SJCRH30 (cell line): ENCODE measurements at places on chromosomes 12 and 14. TPM values are rescaled to one million over a fixed set of nuclear protein-coding genes. Genes with fewer than 3 reads are reported as not detected.

DDIT3 gene
- total RNA-seq = 68.0 and 91.1 TPM in 2 replicates

LRFN5 gene
- total RNA-seq = 11.1 and 13.0 TPM in 2 replicates

PLEK2 gene
- total RNA-seq = not detected in 2 replicates

RNASE7 gene
- not detected in 2 replicates for total RNA-seq

FAM181A gene
- not detected in 2 replicates for total RNA-seq

TSHR gene
- total RNA-seq = 0.30 TPM in 1 of 2 replicates, not detected in the other

DPPA3 gene
- not detected in 2 replicates for total RNA-seq

PZP gene
- not detected in 2 replicates for total RNA-seq

CFAP251 gene
- 0.41 and 0.45 TPM in 2 replicates for total RNA-seq

MIPOL1 gene
- 10.6 and 11.1 TPM in 2 replicates for total RNA-seq

RAD9B gene
- 1.1 and 2.7 TPM in 2 replicates for total RNA-seq

C12orf43 gene
- 17.2 and 18.9 TPM in 2 replicates for total RNA-seq

FOXN4 gene
- total RNA-seq = not detected in 2 replicates

DIO2 gene
- 14.0 and 16.0 TPM in 2 replicates for total RNA-seq

TOX4 gene
- 26.4 and 27.7 TPM in 2 replicates for total RNA-seq

GRCh38 chr14:100862277-100862676 is 36.4 kb downstream of the MEG3 start:
- no peak overlapping the region for H3K27ac ChIP-seq
- peaks cover 89% of the 10 kb centered on the region for H3K36me3 ChIP-seq
- H3K27me3 ChIP-seq = no peaks in the 10 kb centered on the region
- no peaks in the 10 kb centered on the region for H3K4me1 ChIP-seq
- no peak overlapping the region for H3K4me3 ChIP-seq

DNA sequence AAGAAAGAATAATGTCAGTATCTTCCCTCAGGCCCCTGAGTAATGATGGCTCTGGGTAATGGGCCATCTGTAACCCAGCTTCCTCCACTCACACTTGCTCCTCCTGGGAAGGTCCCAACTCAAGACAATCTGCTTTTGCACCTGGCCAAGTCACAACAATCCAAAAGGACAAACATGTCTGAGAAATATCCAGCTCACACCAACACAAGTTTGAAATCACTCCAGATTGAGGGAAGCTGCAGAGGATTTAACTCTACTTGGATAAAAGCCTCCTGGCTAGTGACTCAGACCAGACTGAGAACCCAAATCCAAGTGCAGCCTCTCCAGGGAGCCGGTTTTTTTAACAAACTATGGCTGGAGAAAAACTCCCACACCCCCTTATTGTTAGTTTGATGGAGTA is 34.2 kb downstream of the RTRAF start:
- no peak for DNase-seq
- no peak overlapping the region for H3K27ac ChIP-seq
- H3K4me3 ChIP-seq = no peak overlapping the region

DNA sequence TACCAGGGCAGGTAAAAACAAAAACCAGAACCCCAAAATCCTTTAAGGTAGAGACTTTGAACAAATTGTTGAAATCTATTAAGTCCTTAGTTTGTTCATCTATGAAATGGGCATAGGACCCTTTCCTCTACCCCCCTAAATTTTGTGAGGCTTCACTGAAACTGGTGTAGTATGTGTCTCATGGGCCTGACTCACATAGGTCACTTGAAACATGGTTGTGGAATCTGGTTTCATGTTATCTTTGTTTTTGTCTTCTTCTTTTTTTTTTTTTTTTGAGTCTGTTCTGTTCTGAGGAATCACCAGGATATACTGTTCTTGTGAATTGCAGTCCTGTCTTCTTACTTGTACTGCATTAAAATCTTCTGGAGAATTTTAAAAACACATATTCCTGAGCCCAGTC is 202.2 kb downstream of the KTN1 start:
- no peak for DNase-seq
- no peaks in the 10 kb centered on the region for H3K36me3 ChIP-seq
- H3K27me3 ChIP-seq = no peaks in the 10 kb centered on the region

GRCh38 chr12:68578765-68579164 is 31.9 kb upstream of the RAP1B start:
- no peaks in the 10 kb centered on the region for H3K36me3 ChIP-seq
- no peaks in the 10 kb centered on the region for H3K4me1 ChIP-seq
- no peak overlapping the region for H3K27ac ChIP-seq
- no peaks in the 10 kb centered on the region for H3K27me3 ChIP-seq
- no peak overlapping the region for H3K4me3 ChIP-seq
- DNase-seq = no peak

DNA sequence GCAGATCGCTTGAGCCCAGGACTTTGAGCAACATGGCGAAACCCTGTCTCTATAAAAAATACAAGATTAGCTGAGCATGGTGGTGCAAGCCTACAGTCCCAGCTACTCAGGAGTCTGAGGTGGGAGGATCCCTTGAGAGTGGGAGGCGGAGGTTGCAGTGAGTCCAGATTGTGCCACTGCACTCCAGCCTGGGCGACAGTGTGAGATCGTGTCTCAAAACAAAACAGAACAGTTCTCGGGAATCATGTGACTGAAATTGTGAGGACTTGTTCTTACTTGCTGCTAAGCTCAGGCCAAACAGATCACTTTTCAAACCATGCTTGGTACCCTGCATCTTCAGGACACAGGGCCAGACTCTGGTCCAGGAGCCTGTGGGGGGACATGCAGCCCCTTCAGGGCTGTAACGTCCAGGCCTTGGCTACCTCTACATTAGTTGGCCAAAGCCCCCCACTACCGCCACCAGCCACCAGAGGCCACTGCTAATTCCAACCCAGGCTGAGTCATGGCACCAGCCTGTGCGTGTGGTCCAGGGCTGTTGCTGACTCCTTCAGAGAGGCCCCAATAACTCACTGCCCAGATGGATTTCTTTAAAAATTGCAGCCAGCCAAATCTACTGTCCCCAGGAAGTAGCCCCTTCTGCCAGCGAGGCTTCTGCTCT is 33.4 kb upstream of the SYNDIG1L start:
- no peak overlapping the region for H3K27ac ChIP-seq
- H3K4me1 ChIP-seq = peaks cover 9% of the 10 kb centered on the region
- peak; percentile 71 for DNase-seq
- no peaks in the 10 kb centered on the region for H3K36me3 ChIP-seq

DNA sequence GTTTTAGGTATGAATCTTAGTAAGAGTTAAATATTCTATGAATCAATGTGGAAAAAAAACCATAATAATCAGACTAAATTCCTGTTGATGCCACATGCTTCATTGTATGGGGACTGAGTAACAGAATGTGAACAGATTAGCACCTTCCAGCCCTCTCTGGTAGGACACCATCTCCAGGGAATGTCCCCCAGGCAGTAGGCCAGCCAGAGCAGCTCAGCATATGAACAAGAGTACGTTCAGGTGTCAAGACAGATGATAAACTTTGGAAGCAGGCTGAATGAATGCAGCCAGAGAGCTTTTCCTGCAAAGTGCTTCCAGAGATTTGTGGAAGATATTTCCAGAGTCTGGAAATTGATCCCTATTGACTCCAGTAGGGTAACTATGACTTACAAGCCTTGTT is 204.4 kb downstream of the RPS29 start:
- H3K27me3 ChIP-seq = no peaks in the 10 kb centered on the region
- H3K4me3 ChIP-seq = no peak overlapping the region
- no peaks in the 10 kb centered on the region for H3K36me3 ChIP-seq
- H3K4me1 ChIP-seq = no peaks in the 10 kb centered on the region
- no peak overlapping the region for H3K27ac ChIP-seq
- no peak for DNase-seq

GRCh38 chr14:74934041-74934440 is 11.0 kb upstream of the RPS6KL1 start:
- no peaks in the 10 kb centered on the region for H3K27me3 ChIP-seq
- DNase-seq = peak; percentile 71
- H3K4me1 ChIP-seq = peaks cover 39% of the 10 kb centered on the region
- peak overlapping the region; percentile 89 for H3K27ac ChIP-seq
- no peaks in the 10 kb centered on the region for H3K36me3 ChIP-seq

DNA sequence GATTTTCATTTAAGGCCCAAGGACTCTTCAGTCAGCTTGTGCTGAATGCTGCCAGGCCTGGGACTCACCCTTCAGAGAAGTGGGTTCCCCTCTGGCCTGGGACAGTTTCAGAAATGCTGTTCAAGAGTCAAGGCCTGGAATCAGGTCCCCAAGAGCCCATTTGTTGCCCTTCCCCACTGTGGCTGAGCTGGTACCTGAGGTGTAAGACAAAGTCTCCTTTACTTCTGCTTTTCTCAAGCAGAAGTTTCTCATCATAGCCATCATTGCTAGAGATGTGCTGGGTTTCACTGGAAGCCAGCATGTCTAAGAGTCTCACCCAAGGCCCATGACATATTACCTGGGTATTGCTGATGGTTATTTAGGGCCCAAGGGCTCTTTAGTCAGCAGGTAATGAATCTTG is 8.9 kb downstream of the FANCM start:
- no peak overlapping the region for H3K4me3 ChIP-seq
- no peaks in the 10 kb centered on the region for H3K4me1 ChIP-seq
- H3K27ac ChIP-seq = no peak overlapping the region
- no peaks in the 10 kb centered on the region for H3K27me3 ChIP-seq
- no peak for DNase-seq

GRCh38 chr14:53741479-53742232 is 215.0 kb downstream of the BMP4 start:
- no peak overlapping the region for H3K4me3 ChIP-seq
- H3K4me1 ChIP-seq = peaks cover 10% of the 10 kb centered on the region
- H3K36me3 ChIP-seq = 0 out of 2 replicates have a peak, but pooled peaks cover 2% of the 10 kb centered on the region

- no peak overlapping the region for H3K27ac ChIP-seq
- no peak overlapping the region for H3K4me3 ChIP-seq
- no peaks in the 10 kb centered on the region for H3K4me1 ChIP-seq
- H3K27me3 ChIP-seq = no peaks in the 10 kb centered on the region
Observed at GRCh38 chr12:17372508-17372907, 717.5 kb downstream of the RERGL start.

DNA sequence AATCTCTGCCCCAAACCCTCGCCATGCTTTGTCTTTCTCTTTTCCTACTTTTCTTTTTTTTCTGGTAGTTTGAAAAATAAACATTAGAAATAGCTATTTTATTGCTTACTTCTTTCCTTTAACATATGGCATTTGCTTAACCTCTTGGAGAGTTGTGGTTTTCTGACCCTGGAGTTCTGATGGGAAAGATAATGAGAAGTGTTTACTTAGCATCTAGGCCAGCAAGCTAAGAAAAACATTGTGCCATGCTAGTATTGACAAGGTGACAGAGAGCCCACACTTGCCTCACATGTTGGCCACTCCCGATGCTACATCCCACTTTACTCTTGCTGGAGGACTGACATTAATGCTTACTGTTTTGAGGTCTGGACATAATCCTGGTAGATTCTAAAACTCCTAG is 886.2 kb downstream of the DIO2 start:
- H3K4me3 ChIP-seq = no peak overlapping the region
- H3K27ac ChIP-seq = no peak overlapping the region
- no peaks in the 10 kb centered on the region for H3K4me1 ChIP-seq
- no peaks in the 10 kb centered on the region for H3K36me3 ChIP-seq
- H3K27me3 ChIP-seq = no peaks in the 10 kb centered on the region

- no peaks in the 10 kb centered on the region for H3K4me1 ChIP-seq
- peak; percentile 34 for DNase-seq
- H3K4me3 ChIP-seq = no peak overlapping the region
- H3K27me3 ChIP-seq = no peaks in the 10 kb centered on the region
- no peak overlapping the region for H3K27ac ChIP-seq
Observed at GRCh38 chr14:55438066-55438683, 2.2 kb downstream of the TBPL2 start.

DNA sequence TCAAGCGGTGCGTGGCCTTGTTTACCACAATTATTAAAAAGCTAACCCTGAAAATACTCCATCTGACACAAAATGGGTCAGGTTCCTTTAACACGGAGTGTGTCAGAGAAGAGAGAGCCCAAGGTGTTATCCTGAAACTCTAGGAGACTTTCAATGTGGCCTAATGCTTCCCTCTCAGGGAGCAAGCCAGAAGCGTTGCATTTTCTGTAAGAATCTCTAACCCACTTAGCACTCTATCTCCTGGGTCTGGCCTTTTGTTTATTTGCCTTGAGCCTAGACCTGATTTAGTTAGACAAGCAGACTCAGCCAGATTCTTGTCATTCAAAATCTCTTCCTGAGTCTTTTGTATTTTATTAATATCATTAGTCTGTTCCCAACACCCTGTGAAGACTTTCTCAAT is 184.0 kb upstream of the SYT1 start:
- H3K4me3 ChIP-seq = no peak overlapping the region
- H3K36me3 ChIP-seq = no peaks in the 10 kb centered on the region
- H3K4me1 ChIP-seq = peaks cover 11% of the 10 kb centered on the region
- H3K27me3 ChIP-seq = no peaks in the 10 kb centered on the region
- no peak overlapping the region for H3K27ac ChIP-seq
- no peak for DNase-seq

DNA sequence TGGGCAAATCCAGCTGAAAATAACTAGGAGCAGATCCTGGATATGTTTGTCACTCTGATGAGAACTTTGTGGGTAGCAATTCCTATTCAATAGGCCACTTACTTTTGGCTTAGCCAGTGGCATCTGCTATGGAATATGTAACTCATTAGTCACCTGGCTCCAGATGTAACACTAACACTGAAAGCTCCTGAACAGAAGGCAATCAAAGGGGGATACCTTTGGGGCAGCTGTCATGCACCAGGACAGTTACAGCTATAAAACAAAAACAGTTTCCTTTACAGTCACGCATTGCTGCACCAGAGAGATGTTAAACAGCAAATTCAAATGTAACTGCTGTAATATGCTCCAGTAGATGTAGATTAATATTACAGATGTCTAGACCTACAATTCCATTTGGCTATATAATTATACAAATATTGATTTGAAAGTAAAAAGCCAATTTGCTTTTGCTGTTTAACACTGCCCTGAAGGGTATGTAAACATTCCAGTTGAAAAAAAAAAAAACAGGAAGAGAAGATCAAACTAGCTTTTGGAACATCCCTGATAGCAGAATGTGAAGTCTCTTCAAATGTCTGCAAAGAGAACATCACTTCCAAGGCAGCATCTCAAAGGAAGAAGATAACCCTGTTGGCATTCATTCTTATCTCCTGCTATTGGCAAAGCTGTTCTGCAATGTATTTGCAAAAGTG is 18.4 kb downstream of the RACGAP1 start:
- H3K4me1 ChIP-seq = peaks cover 4% of the 10 kb centered on the region
- H3K27ac ChIP-seq = no peak overlapping the region
- peaks cover 83% of the 10 kb centered on the region for H3K36me3 ChIP-seq

DNA sequence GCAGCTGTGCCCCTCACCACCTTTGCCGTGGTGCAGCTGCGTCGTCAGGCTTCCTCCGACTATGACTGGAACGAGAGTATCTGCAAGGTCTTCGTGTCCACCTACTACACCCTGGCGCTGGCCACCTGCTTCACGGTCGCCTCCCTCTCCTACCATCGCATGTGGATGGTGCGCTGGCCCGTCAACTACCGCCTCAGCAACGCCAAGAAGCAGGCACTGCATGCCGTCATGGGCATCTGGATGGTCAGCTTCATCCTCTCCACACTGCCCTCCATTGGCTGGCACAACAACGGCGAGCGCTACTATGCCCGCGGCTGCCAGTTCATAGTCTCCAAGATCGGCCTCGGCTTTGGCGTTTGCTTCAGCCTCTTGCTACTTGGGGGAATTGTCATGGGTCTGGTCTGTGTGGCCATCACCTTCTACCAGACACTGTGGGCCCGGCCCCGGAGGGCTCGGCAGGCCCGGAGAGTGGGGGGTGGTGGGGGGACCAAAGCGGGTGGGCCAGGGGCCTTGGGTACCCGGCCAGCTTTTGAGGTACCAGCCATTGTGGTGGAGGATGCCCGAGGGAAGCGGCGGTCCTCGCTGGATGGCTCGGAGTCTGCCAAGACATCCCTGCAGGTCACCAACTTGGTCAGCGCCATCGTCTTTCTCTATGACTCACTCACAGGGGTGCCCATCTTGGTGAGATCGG is 2.6 kb downstream of the GPR162 start:
- H3K27ac ChIP-seq = no peak overlapping the region
- H3K27me3 ChIP-seq = peaks cover 11% of the 10 kb centered on the region
- no peak for DNase-seq
- H3K4me1 ChIP-seq = peaks cover 18% of the 10 kb centered on the region

GRCh38 chr12:128449146-128449894 is 182.3 kb downstream of the TMEM132C start:
- H3K36me3 ChIP-seq = no peaks in the 10 kb centered on the region
- H3K27me3 ChIP-seq = no peaks in the 10 kb centered on the region
- peak overlapping the region; percentile 79 for H3K27ac ChIP-seq
- peak; percentile 45 for DNase-seq
